T-cell (primary cell): ENCODE measurements at places on chromosomes 12 and 14. TPM values are rescaled to one million over a fixed set of nuclear protein-coding genes. Genes with fewer than 3 reads are reported as not detected.

Gene SOAT2
- 1.6 TPM for total RNA-seq

Gene AICDA
- total RNA-seq = 0.35 TPM

Gene IL26
- not detected for total RNA-seq

DNA sequence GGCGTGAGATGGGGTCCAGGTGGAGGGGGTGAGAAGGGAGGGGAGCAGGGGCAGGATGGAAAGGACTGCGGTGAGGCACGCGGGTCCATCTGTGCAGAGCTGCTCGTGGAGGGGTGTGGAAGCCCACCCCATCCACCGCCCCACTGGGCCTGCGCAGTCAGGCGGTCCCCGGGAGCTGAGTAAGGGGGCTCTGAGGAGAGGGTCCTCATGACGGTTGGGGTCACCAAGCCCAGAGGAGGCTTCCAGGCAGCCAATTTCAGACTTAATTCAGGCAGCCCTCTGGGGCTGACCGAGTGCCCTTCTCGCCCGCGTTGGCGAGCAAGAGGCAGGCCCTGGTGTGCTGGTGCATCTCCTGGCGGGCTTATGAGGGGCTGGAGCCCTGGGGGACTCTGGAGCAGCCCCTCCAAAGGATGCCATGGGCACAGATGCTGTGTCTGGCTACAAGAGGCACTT is 115.5 kb downstream of the KIF26A start:
- no peak for DNase-seq

DNA sequence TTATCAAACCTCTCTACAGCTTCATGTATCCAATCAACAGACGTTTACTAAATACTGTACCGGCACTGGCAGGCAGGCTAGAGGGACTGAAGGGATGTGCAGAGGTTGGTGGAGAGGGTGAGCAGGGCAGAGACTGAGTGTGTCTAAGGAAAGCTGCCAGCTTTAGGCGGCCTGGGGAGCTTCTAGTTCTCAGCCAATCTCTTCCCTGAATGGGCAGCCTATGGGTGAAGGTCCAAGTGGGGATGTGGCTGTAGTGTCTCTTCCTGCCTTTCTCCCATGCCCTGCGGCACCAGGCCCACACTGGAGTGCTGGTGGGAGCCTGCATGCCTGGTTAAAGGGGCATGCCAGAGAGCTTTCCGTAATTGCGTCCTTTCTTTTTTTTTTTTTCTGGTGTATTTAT is 239.8 kb downstream of the CACNA1C start:
- DNase-seq = no peak

DNA sequence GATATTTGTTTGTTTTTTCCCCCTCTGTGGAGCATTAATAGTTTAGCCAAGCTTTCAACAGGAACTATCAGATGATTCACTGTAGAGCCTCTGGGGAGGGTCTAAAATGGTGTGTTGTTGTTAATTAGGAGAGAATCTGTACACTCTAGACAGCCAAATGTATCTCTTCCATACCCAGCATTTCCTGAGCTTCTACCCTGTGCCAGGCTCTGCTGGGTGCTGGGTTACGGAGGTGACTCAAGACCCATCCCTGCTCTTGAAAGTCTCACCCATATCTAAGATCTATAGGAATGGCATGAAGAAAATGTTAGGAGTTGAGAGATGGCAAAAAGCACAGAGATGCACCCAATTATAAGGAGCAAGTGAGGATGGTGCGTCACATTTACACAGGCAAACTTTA is 245.8 kb downstream of the C12orf75 start:
- DNase-seq = no peak

- no peak for DNase-seq
Measured at GRCh38 chr14:62711351-62712023, 333.8 kb downstream of the KCNH5 start.

GRCh38 chr12:94458877-94459727 is 565 bp downstream of the CEP83 start:
- no peak for DNase-seq
